BE2C (cell line): ENCODE measurements at places on chromosomes 16 and 17.
A peak's percentile ranks its signal among the peaks of the same experiment; 100 is the strongest.

- DNase-seq = peak; percentile 5
These were observed 9.1 kb downstream of the TSPOAP1 start for GRCh38 chr17:58319173-58320162.

- DNase-seq = no peak
These were observed 5.4 kb downstream of the DVL2 start for GRCh38 chr17:7228920-7229319.

DNA sequence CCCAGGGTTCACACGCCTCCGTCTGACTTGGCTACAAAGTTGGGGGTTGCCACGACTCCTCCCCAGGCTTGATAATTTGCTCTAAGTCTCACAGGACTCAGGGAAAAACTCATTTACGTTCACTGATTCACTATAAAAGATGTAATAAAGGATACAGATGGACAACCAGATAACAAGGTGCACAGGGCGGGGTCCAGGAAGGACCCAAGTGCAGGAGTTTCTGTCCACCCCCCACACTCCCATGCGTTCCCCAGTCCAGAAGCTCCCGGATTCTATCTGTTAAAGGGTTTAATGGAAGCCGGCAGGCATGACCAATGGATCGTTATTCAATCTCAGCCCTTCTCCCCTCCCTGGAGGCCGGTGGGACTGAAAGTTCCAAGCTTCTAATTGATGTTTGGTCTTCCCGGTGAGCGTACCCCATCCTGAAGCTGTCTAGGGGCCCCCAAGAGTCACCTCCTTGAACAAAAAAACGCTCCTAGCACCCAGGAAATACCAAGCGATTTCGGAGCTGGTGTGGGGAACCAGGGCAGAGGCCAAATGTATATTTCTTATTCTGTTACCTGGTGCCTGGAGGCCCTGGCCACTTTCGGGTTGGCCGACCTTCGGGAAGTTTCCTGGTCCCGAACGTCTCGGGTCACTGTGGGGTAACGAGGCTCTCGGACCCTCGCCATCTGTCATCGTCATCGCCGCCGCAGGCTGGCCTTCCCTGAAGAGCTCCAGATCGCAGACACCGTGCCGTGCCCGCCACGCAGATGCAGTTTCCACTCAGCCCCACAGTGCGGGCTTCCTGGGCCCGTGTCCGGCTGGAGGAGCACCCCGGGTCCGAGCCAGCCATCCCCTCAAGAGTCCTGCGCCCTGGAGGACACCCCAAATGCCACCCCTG is 13.5 kb upstream of the METRNL start:
- DNase-seq = peak; percentile 2

DNA sequence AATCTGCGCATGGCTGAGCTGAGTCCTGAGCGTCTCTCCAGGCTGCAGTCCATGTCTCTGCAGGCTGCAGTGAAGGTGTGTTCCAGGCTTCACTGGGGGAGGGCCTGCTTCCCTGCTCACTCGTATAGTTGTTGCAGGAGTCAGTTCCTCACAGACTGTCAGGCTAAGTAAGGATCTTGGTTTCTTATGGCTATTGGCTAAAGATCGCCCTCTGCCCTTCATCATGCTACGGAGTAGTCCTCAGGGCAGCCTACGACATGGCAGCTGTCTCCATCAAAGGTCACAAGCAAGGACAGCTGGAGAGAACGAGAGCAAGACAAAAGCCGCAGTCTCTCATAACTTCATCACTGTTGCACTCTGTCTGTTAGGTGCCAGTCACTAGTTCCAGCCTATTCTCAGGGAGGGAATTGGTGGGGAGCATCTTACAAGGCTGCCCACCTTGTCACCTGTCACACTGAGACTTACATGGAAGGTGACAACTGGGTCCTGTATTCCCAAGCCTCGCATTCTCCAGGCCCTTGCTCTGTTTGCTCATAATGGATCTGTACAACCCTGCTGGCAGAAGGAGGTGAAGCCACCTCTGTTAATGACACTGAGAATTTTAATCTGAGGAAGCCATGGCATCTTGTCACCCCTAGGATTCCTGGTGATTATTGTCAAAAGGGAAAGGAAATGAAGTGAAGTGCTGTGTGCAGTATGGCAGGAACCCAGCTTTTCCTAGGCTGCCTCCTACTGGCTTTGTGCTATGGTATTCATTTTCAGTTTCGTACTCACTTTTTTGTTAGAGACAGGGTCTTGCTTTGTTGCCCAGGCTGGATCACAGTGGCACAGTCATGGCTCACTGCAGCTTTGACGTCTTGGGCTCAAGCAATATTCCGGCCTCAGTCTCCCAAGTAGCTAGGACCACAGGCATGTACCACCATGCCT is 43.4 kb downstream of the MFSD11 start:
- no peak for DNase-seq

DNA sequence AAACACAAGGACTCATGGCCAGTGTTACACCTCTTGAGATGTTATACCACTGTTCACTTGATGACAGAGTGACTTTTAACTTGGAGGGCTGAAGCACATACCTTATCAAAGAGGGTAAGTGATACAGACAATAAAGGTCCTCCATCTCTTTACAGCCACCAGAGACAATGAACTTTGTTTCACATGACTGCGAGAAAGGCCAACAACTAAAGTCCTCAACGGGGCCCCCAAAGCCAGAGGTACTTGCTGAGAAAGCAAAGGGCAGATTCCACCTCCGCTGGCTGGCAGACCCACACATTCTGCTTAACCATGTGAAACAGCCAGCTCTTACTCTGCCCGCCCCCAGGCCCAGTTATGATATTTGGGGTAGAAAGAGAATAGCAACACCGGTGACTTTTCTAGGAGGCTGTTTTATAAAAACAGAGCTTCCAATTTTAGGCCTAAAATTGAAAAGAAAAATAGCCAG is 21.4 kb downstream of the DCUN1D3 start:
- no peak for DNase-seq
